ENCODE measurements at places on chromosomes 5 and 9. TPM values are rescaled to one million over a fixed set of nuclear protein-coding genes. Genes with fewer than 3 reads are reported as not detected.

Gene RNF183
- not detected for total RNA-seq

Gene PLPP7
- 3.4 TPM for total RNA-seq

DNA sequence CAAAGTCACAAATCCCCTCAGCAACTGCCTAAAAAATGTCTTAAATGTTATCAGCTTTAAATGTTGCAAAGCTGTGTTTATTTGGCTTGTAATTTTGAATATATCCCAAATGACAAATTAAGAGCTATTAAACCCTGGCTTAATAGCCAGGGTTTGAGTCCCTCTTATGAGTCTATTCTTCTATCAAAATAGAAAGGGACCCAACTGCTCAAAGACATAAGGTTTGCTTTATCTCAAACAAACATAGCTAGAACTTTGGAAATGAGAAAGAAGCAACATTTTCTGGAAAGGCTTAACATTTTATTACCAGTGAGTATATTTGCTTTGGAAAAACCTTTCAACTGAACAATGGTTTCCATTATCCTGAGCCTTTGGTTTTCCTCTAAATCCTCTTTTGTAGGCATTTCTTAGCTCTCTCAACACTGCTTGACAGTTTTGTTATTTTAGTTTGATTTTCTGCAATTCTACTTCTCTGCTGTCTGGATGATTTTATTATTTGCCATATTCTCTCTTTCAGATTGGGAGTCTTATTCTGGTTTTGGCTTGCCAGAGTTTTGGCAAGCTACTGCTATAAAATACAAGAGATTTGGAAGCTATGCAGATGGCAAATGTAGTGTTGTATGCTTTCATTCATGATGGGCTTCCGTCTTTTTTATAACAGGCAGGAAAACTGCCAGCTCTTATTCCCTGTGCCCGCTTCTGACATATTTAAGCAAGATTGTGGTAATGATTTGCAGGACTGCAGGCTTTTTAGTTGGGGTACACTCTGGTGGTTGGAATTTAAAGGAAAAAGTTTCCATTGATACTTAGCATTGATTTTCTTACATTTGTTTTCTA lies 734.9 kb downstream of the DTWD2 start:
- H3K4me3 ChIP-seq, result no peak overlapping the region
- H3K4me1 ChIP-seq, result no peaks in the 10 kb centered on the region
- DNase-seq, result no peak
- H3K27ac ChIP-seq, result no peak overlapping the region

DNA sequence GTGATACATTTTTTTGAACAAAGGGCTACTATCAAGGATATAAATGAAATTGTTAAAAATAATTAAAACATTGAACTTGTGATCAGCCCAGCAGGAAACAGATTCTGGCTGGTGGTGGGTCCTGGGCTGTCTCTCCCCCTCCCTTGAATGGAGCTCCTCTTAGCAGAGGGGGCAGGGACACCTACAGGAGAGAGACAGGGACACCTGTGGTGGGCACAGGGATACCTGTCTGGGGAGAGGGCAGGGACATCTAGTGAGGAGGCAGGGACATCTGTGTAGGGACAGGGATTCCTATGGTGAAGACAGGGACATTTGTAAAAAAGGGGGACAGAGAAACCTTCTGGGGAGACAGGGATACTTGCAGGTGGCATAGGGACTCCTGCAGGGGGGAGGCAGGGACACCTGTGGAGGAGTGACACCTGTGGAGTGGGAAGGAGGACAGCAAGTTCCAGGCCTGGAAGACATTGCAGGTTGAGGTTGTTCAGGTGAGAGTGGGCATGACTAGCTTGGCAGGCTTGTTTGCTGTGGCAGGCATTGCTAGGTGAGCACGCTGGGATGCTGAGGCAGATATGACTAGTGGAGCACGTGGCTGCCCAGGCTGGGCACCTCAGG lies 264.2 kb downstream of the IRX2 start:
- H3K27ac ChIP-seq, result no peak overlapping the region
- H3K4me3 ChIP-seq, result no peak overlapping the region
- DNase-seq, result no peak
- no peaks in the 10 kb centered on the region for H3K36me3 ChIP-seq
- H3K4me1 ChIP-seq, result no peaks in the 10 kb centered on the region

DNA sequence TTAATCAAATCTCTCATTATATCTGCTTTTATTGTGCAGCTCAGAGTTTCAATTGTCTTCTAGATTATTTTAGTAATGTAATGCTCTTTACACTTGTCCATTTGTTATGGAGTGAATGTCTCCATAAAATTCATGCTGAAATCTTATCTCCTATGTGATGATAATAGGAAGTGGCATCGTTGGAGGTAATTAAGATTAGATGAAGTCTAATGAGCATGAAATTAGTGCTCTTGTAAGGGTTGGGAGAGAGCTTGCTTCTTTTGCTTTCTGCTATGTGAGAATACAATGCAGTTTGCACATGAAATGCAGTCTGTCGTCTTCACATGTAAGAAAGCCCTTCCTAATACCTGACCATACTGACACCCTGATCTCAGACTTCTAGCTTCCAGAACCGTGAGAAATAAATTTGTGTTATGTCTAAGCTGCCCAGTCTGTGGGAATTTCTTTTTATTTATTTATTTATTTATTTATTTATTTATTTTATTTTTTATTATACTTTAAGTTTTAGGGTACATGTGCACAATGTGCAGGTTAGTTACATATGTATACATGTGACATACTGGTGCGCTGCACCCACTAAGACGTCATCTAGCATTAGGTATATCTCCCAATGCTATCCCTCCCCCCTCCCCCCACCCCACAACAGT lies 1399.2 kb upstream of the CDH6 start:
- H3K36me3 ChIP-seq, result no peaks in the 10 kb centered on the region
- no peaks in the 10 kb centered on the region for H3K27me3 ChIP-seq
- no peak overlapping the region for H3K4me3 ChIP-seq
- no peaks in the 10 kb centered on the region for H3K4me1 ChIP-seq
- H3K27ac ChIP-seq, result no peak overlapping the region
- DNase-seq, result no peak

DNA sequence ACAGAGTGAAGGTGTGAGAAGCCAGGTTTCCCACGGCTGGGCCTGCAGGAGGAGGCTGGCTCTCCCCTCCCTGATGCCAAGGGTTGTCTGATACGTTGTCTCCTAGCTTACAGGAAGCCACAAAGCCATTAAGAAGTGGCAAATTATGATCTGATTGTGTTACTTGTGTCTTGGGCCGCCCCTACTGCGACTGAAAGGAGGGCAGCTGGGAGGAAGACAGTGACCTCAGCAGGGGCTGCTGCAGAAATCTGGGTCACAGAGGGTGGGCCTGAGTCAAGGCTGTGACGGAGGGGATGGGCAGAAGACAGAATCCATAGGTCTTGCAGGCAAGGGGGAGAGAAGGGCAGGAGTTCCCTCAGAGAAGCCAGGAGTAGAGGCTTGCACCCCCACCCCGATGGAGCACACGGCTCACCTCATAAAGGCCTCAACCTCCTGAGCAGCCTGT lies 145.0 kb downstream of the FSTL4 start:
- H3K36me3 ChIP-seq, result no peaks in the 10 kb centered on the region
- H3K27ac ChIP-seq, result no peak overlapping the region
- no peak for DNase-seq
- H3K4me1 ChIP-seq, result peaks cover 11% of the 10 kb centered on the region

DNA sequence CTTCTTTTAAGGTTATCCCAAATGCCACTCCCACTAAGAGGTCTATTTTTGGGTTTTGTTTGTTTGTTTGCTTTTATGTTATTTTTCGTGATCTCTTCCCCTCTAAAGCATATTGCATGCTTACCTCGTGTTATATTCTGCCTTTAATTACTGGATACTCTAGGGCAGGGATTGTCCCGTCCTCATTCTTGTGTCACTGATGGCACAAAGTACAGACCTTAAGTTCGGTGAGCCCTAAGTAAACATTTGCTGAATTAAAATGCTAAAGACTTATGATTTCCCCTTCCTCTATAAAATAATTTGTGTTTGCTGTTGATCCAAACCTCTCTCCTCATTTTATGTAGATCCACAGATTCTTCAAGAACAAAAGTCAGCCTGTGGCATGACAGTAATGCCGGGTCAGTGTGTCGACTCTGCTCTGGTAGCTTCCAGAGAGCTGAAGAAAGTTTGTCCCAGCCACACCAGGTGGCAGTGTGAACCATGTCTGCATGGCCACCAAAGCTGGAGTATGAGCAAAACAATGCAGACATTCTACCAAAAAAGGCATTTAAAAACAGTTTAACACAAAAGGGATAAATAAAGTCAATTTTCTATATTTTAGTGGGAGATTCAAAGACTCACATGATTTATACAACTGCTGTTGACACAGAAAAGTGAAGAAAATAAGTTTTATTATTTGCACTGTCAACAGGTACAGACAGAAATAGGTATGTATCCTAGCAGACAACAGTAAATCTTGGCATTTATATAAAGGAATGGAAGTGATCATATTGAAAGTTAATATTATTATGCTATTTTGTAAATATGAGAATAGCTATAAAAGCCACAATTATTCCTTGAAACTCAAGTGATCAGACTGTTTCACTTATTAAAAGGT lies 17.9 kb upstream of the POC5 start:
- H3K36me3 ChIP-seq, result no peaks in the 10 kb centered on the region
- H3K27me3 ChIP-seq, result no peaks in the 10 kb centered on the region
- DNase-seq, result peak; percentile 51

DNA sequence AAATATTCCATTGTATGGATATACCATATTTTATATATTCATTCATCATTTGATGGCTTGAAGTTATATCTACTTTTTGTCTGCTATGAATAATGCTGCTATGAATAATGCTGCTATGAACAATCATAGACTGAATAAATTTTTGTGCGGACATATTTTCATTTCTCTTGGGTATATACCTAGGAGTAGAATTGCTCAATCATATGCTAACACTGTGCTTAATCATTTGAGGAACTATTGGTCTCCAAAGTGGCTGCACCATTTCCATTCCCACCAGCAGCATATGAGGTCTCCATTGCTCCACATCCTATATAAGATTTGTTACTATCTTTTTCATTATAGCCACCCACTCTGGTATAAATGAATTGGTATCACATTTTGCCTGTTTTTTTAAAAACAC lies 18.3 kb upstream of the TEK start:
- no peaks in the 10 kb centered on the region for H3K36me3 ChIP-seq
- H3K4me1 ChIP-seq, result no peaks in the 10 kb centered on the region
- DNase-seq, result no peak
- no peaks in the 10 kb centered on the region for H3K27me3 ChIP-seq

- DNase-seq, result no peak
- H3K36me3 ChIP-seq, result no peaks in the 10 kb centered on the region
- no peaks in the 10 kb centered on the region for H3K27me3 ChIP-seq
- no peaks in the 10 kb centered on the region for H3K4me1 ChIP-seq
- no peak overlapping the region for H3K4me3 ChIP-seq
These were observed 3.0 kb downstream of the MLANA start for GRCh38 chr9:5893591-5894236.

GRCh38 chr9:111287127-111287526 lies 42.9 kb downstream of the OR2K2 start:
- no peak overlapping the region for H3K27ac ChIP-seq
- no peak overlapping the region for H3K4me3 ChIP-seq
- H3K36me3 ChIP-seq, result no peaks in the 10 kb centered on the region
- DNase-seq, result no peak
- H3K27me3 ChIP-seq, result no peaks in the 10 kb centered on the region

Gene BASP1
- 95.2 TPM for total RNA-seq

Gene MIER3
- 32.9 TPM for total RNA-seq

Gene GALNT12
- 17.5 TPM for total RNA-seq

Gene PRLR
- total RNA-seq, result 2.5 TPM

DNA sequence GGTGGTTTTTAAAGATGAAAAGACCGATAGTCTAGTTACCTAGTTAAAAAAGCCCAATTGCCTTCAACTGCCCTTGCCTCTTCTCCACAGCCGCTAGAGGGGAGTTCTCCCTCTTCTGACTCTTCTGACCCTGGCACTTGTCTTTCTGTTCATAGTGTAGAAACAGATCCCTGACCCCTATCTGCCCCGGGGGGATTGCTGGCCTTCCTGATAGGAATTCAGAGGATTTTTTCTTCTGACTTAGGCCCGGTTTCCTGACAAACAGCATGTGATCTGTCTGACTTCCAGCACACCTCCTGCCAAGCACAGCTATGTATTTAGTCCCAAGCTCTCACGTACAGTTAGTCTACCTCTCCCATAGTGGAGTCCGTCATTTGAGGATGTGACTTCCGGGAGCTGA lies 5.0 kb upstream of the TMEM268 start:
- H3K4me3 ChIP-seq, result no peak overlapping the region
- peaks cover 9% of the 10 kb centered on the region for H3K27me3 ChIP-seq
- no peak overlapping the region for H3K27ac ChIP-seq
- DNase-seq, result no peak
- no peaks in the 10 kb centered on the region for H3K36me3 ChIP-seq

- no peak overlapping the region for H3K27ac ChIP-seq
- no peak overlapping the region for H3K4me3 ChIP-seq
- H3K36me3 ChIP-seq, result no peaks in the 10 kb centered on the region
- no peak for DNase-seq
- no peaks in the 10 kb centered on the region for H3K27me3 ChIP-seq
These were observed 947.3 kb upstream of the COX7C start for GRCh38 chr5:85670417-85670816.

- H3K4me3 ChIP-seq, result no peak overlapping the region
- no peaks in the 10 kb centered on the region for H3K36me3 ChIP-seq
- H3K27me3 ChIP-seq, result no peaks in the 10 kb centered on the region
- H3K4me1 ChIP-seq, result no peaks in the 10 kb centered on the region
- DNase-seq, result no peak
These were observed 426.6 kb downstream of the ARHGEF28 start for GRCh38 chr5:74052441-74053221.

DNA sequence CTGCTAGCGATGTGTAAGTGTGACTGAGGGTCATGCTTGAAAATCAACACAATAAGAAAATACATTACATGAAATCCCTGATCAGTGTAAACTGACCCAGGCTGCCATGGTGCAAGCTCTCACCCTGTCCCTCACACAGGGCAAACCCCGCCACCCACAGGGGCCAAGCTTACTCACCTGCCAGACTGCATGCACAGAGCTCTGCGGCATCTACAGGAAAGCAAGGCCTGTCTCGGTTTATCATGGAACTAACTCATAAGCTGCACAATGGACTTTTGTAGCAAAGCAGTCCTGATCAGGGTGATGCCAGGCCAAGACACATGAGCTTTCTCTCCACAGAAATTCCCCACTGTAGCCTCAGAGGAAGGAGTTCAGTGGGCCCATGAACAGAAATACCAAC lies 9.7 kb downstream of the IPPK start:
- no peaks in the 10 kb centered on the region for H3K4me1 ChIP-seq
- H3K27me3 ChIP-seq, result no peaks in the 10 kb centered on the region
- no peak overlapping the region for H3K27ac ChIP-seq
- no peak overlapping the region for H3K4me3 ChIP-seq
- DNase-seq, result no peak
- no peaks in the 10 kb centered on the region for H3K36me3 ChIP-seq

DNA sequence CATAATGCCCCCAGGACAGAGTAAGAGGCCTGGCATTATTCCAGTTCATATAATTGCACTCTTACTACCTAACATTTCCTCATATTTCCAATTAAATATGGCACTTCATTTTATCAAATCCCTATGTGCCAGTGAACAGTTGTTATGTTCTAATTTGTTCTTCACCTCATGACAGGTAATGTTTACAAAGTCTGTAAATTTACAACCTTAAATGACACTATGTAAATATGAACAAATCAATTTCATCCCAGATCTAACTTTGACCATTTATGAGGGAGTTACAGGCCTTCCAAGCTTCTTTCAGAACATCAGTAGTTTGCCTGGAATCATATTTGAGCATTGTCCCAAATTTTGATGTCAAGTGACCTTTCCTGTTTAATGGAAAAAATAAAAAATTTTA lies 592.6 kb upstream of the CDH6 start:
- no peak for DNase-seq
- no peak overlapping the region for H3K27ac ChIP-seq

GRCh38 chr5:42612750-42613366 lies 143.8 kb upstream of the CCDC152 start:
- DNase-seq, result no peak
- H3K4me3 ChIP-seq, result no peak overlapping the region
- H3K27ac ChIP-seq, result no peak overlapping the region
- no peaks in the 10 kb centered on the region for H3K4me1 ChIP-seq
- no peaks in the 10 kb centered on the region for H3K27me3 ChIP-seq

Gene PCDH12
- total RNA-seq, result 0.17 TPM

All from H1 (cell line).